ENCODE measurements at places on chromosomes 16 and 17. TPM values are rescaled to one million over a fixed set of nuclear protein-coding genes. Genes with fewer than 3 reads are reported as not detected.
A peak's percentile ranks its signal among the peaks of the same experiment; 100 is the strongest.

GRCh38 chr16:24988129-24988518 is 27.0 kb downstream of the ARHGAP17 start:
- DNase-seq = no peak

- no peak for DNase-seq
Measured at GRCh38 chr16:76780556-76780955, 410.4 kb upstream of the MON1B start.

DNA sequence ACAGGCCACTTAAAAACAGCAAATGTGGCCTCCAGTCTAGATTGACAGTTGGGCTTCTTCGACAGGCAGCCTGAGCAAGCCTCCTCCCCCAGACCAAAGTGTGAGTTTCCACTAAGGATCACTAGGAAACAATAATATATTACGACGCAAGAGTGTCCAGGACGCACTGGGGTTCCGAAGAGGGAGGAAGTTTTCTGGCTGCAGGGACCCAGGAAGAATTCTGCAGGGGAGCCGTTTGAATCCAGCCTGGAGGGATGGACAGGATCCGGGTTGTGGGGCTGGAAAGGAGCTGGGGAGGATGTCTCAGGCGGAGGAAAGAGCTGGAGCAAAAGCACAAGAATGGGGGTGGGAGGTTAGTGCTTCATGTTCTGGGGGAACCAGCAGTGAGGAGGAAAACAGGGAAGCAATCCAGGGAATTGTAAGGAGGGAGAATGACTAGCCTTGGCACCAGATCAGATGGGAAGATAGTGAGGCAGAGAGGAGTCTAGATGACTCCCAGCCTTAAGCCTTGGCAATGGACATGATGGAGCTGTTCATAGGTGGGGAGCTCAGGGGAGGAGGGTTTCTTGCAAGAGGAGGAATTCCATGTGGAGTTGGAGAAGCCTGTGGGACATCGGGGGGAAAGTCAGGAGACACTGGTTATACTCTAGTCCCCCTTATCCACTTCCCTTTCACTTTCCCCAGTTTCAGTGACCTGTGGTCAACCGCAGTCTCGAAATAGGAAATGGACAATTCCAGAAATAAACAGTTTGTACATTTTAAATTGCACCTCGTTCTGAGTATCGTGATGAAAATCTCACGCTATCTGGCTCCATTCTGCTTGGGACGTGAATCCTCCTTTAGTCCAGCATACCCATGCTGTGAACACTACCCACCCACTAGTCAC is 26.6 kb downstream of the NGFR start:
- no peak for DNase-seq

GRCh38 chr16:66588981-66589713 is 9.9 kb downstream of the CMTM2 start:
- DNase-seq = peak; percentile 74

DNA sequence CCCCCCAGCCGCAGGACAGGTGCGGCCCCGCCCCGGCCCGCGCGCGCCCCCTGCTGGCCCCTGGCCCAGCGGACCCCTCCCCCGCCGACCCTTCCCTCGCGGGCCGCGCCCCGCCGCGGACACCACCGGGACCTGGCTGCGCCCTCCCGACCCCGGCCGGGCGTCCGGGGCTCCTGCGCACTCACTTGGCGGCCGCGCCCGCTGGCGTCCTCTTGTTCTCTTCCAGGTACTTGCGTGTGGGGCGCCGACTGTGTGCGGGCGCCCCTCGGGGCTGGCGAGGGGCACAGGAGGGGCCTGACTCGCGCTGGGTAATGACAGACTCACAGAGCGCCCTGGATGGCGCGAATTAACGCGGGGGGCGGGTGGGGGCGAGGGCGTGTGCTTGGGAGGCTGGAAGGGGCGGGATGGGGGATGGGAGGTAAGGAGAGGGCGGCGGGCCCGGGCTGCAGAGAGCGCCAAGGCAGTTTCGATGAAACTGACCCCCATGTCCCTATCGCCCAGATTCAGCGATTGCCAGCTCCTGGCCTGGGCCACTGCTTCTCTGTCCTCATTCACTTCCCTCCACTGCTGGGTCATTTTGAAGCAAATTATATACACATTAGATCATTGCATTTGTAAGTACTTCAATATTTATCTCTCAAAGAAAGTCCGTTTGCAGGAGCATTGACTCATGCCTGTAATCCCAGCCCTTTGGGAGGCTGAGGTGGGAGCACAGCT is 445 bp upstream of the DBNDD1 start:
- peak; percentile 70 for DNase-seq

CHP2 gene
- total RNA-seq = not detected

DNA sequence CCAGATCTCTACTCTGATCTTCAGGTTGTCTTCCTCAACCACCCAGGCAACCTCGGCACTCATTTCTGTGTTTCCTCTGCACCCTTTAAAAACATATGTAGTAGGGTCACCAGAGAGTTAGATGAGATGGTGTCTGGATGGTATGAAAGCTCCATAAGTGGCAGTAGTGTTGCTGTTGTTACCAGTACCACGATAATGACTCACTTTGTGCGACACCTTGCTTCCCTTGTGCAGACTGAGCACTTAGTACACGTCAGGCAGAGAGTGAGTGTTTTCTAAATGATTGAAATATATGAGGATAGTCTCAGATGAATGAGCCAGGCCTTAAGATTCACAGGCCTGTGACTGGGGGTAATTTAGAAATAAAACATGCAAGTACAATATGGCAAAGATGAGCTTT is 188.7 kb downstream of the MAF start:
- no peak for DNase-seq

GRCh38 chr17:72110231-72110941 is 10.4 kb upstream of the SOX9 start:
- no peak for DNase-seq

CDT1 gene
- total RNA-seq = 140 TPM

GRCh38 chr16:82293671-82294070 is 123.6 kb upstream of the MPHOSPH6 start:
- no peak for DNase-seq
